ENCODE measurements at places on chromosomes 13 and 19. TPM values are rescaled to one million over a fixed set of nuclear protein-coding genes. Genes with fewer than 3 reads are reported as not detected.
A peak's percentile ranks its signal among the peaks of the same experiment; 100 is the strongest.

DNA sequence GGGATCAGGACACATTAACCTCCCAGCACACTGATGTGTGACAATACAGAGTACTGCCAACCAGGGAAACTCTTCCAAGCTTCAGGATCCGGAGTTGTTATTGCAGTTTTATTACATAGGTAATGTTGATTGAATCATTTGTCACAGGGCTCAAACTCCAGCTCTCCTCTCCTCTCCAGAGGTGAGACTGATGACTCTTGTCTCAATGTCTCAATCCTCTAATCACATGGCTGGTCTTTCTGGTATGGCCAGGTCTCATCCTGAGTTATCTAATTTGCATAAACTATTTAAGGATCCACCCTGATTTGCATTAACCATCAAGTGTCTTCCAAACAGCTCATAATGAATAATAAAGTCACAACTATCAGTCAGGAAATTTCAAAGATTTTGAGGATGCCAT is 522.6 kb upstream of the PCDH9 start:
- no peaks in the 10 kb centered on the region for H3K4me1 ChIP-seq
- no peak overlapping the region for H3K27ac ChIP-seq
- no peak for DNase-seq
- H3K36me3 ChIP-seq = peaks cover 4% of the 10 kb centered on the region
- no peaks in the 10 kb centered on the region for H3K27me3 ChIP-seq
- no peak overlapping the region for H3K4me3 ChIP-seq

DNA sequence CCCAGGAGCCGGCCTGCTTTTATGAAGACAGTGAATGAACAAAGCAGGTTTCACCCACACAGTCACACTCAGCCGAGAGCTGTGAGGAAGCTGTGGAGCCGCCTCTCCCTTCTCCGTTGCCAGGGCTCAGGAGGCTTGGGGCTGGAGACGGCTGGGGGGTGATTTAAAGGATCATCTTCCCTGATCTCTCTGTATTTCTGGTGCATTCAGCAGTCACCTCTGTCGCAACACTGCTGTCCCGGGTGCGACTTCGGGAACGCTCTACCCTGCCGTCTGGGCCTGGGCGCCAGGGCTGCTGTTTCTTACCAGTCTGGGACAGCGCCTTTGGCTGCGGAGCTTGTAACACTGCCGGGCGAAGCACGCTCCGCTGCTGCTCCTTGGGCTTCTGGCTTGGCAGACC is 18.1 kb downstream of the CAPS start:
- H3K36me3 ChIP-seq = peaks cover 77% of the 10 kb centered on the region
- H3K4me3 ChIP-seq = no peak overlapping the region
- DNase-seq = no peak
- H3K27me3 ChIP-seq = no peaks in the 10 kb centered on the region
- H3K27ac ChIP-seq = no peak overlapping the region

DNA sequence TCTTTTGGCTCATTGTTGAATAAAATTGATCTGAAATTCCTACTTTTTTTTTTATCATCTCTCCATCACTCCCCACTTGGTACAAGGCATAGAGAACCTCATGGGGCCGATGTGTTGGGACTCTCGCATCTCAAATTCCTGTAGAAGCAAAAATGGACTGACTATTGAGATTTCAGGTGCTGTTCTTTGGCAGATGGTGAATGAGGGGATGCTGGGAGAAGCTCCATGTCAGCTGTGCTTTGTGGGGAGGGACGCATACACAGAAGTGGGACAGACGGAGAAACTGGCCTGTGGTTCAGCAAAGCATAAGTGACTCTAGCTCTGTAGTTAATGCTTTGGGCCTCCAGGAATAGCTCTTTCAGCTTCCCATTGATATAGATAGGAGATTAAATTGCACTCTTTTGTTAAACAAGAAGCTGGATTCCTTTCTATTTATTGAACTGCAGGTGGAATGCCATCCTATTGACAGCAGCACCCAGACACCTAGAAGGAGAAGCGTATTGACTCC is 194.5 kb upstream of the RNF113B start:
- peaks cover 54% of the 10 kb centered on the region for H3K36me3 ChIP-seq
- no peaks in the 10 kb centered on the region for H3K27me3 ChIP-seq
- peaks cover 4% of the 10 kb centered on the region for H3K4me1 ChIP-seq
- H3K4me3 ChIP-seq = no peak overlapping the region
- no peak overlapping the region for H3K27ac ChIP-seq

- peaks cover 7% of the 10 kb centered on the region for H3K36me3 ChIP-seq
- no peak for DNase-seq
- no peak overlapping the region for H3K27ac ChIP-seq
- no peaks in the 10 kb centered on the region for H3K4me1 ChIP-seq
- H3K4me3 ChIP-seq = no peak overlapping the region
Observed at GRCh38 chr19:23991170-23991569, 76.5 kb downstream of the ZNF726 start.

The GAS6 gene
- total RNA-seq = 20.5 TPM

The C2CD4C gene
- total RNA-seq = 14.6 TPM

DNA sequence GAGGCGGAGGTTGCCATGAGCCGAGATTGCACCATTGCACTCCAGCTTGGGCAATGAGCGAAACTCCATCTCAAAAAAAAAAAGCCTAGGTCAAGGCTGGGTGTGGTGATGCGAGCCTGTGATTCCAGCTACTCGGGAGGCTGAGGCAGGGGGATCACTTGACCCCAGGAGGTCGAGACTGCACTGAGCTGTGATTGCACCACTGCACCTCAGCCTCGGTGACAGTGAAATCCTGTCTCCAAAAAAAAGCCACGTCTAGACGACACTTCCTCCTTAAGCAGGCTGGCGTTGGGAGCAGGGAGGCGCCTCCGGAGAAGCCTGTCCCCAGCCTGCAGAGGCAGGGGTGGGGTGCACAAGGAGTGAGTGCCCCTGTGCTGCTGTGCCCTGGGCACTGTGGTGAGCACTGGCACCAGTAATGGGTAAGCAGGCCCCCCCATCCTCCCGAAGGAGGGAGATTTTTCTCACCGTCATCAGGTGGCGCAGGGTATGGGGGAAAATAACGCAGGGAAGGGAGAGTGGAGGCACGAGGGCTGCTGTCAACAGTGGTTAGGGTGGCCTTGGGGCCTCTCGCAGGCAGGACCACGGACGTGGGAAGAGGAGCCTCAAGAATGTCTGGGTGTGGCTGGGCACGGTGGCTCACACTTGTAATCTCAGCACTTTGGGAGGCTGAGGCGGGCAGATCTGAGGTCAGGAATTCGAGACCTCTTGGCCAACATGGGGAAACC is 706 bp downstream of the P2RY11 start:
- H3K4me3 ChIP-seq = no peak overlapping the region
- peaks cover 39% of the 10 kb centered on the region for H3K36me3 ChIP-seq
- no peaks in the 10 kb centered on the region for H3K4me1 ChIP-seq
- no peak for DNase-seq
- H3K27me3 ChIP-seq = no peaks in the 10 kb centered on the region

The ZNF530 gene
- 7.9 TPM for total RNA-seq

DNA sequence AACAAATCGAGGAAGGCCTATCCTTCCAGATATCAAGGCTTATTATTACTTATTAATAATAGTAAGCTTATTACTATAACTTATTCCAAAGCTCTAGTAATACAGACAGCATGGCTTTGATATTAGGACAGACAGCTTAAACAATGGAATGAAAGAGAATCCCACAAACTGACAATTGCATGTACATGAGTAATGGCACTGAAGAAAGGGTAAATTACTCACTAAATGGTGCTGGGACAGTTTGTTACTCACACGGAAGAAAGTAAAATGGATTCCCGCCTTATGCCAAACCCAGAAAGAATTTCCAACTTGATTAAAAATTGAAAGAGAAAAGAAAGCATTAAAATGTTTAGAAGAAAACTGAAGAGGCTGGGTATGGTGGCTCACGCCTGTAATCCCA is 60.3 kb downstream of the MIPEP start:
- H3K27me3 ChIP-seq = no peaks in the 10 kb centered on the region
- H3K4me3 ChIP-seq = no peak overlapping the region
- H3K36me3 ChIP-seq = peaks cover 12% of the 10 kb centered on the region
- DNase-seq = no peak

DNA sequence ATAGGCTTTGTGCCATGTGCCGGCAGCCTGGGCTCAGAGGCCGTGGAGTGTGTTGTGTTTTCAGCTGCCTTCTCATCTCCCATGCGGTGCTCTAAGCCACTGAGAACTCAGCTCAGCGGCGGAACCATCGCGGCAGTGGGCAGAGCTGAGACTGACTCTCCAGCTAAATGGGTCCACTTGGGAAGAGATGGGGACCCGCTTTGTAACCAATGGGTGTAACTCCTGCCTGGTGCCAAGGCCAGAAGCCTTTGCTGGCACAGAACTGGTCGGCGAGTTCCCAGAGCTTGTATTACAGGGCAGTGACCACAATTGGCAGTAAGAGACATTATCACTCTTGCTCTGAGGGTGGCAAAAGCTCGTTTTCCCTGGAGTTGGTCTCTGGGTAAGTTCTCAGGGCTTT is 183.0 kb downstream of the STK24 start:
- H3K36me3 ChIP-seq = peaks cover 34% of the 10 kb centered on the region
- no peak for DNase-seq
- H3K27me3 ChIP-seq = no peaks in the 10 kb centered on the region
- no peak overlapping the region for H3K4me3 ChIP-seq
- H3K27ac ChIP-seq = no peak overlapping the region

- no peaks in the 10 kb centered on the region for H3K27me3 ChIP-seq
- no peaks in the 10 kb centered on the region for H3K4me1 ChIP-seq
- H3K36me3 ChIP-seq = no peaks in the 10 kb centered on the region
- no peak for DNase-seq
- no peak overlapping the region for H3K27ac ChIP-seq
Observed at GRCh38 chr13:100039740-100040139, 49.2 kb upstream of the PCCA start.

GRCh38 chr19:2425622-2426581 is 1.5 kb downstream of the TIMM13 start:
- peak overlapping the region; percentile 93 for H3K4me3 ChIP-seq
- no peak overlapping the region for H3K27ac ChIP-seq
- no peaks in the 10 kb centered on the region for H3K4me1 ChIP-seq
- no peaks in the 10 kb centered on the region for H3K27me3 ChIP-seq
- DNase-seq = peak; percentile 39

- no peak overlapping the region for H3K27ac ChIP-seq
- no peaks in the 10 kb centered on the region for H3K27me3 ChIP-seq
- DNase-seq = no peak
Observed at GRCh38 chr13:79246578-79246949, 159.5 kb downstream of the RBM26 start.

The TNPO2 gene
- total RNA-seq = 149 TPM

DNA sequence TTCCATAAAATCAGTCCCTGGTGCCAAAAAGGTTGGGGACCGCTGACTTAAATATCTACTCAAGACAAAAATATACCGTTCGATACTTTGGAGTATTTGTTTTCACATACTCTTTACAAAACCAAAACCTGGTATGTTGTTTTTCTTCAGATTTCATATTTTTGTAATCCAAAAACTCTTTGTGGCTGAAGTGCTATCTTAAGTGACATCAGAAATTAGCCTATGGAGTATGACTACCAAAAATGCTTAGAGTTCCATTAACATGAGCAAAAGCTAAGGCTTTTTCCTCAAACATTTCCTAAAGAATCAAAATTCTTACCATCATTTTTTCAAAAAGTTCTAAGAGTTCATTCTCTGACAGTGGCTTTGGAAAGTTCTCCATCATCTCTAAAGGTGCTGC is 52.0 kb downstream of the DIAPH3 start:
- H3K4me3 ChIP-seq = no peak overlapping the region
- H3K27me3 ChIP-seq = no peaks in the 10 kb centered on the region
- peaks cover 33% of the 10 kb centered on the region for H3K36me3 ChIP-seq
- DNase-seq = no peak
- no peaks in the 10 kb centered on the region for H3K4me1 ChIP-seq
- H3K27ac ChIP-seq = no peak overlapping the region

The HPN gene
- 9.3 TPM for total RNA-seq

DNA sequence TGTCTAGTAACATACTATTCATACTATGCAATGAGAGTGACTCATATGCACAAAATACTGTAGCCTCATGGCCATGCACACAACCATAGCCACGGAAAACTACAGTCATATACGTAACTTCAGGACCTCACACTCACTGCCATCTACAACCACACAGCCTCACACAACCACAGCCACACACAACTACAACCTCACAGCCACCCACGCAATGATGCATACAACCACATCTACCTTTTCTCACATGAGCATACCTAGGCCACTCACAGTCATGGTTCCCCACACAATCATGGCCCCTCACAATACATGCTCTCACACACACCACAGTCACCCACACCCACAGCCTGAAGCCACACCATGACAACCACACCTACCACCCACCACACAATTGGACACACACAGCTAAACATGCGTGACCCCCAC is 8.7 kb upstream of the TNFSF14 start:
- H3K27ac ChIP-seq = no peak overlapping the region
- H3K4me3 ChIP-seq = peak overlapping the region; percentile 67
- peaks cover 2% of the 10 kb centered on the region for H3K36me3 ChIP-seq
- no peaks in the 10 kb centered on the region for H3K27me3 ChIP-seq

The WASF3 gene
- total RNA-seq = 22.2 TPM

GRCh38 chr19:17765069-17765618 is 13.9 kb downstream of the FCHO1 start:
- H3K27me3 ChIP-seq = no peaks in the 10 kb centered on the region
- no peak for DNase-seq
- no peak overlapping the region for H3K27ac ChIP-seq
- H3K4me3 ChIP-seq = 0 out of 3 replicates have a peak overlapping the region, but pooled peaks have one; percentile 46
- no peaks in the 10 kb centered on the region for H3K4me1 ChIP-seq
- H3K36me3 ChIP-seq = peaks cover 1% of the 10 kb centered on the region

DNA sequence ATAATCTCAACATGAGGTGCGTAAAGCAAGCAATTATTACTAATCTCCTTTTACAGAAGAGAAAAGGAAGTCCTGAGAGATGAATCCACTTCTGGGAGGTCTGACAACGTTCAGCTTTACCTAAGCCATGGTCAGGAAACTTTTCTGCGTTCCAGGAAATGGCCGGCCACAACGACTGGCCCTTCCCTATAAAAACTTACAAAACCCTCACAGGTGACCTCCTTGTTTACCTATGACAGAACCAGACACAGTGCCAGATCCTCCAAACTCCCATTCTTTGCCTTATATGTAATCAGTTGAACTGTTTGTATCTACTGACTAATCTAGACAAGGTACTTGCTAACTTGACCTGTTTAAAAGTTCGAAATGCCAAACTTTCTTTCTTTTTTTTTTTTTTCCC is 351.7 kb upstream of the TMTC4 start:
- no peaks in the 10 kb centered on the region for H3K36me3 ChIP-seq
- H3K27me3 ChIP-seq = no peaks in the 10 kb centered on the region
- H3K27ac ChIP-seq = no peak overlapping the region

The URAD gene
- total RNA-seq = not detected

DNA sequence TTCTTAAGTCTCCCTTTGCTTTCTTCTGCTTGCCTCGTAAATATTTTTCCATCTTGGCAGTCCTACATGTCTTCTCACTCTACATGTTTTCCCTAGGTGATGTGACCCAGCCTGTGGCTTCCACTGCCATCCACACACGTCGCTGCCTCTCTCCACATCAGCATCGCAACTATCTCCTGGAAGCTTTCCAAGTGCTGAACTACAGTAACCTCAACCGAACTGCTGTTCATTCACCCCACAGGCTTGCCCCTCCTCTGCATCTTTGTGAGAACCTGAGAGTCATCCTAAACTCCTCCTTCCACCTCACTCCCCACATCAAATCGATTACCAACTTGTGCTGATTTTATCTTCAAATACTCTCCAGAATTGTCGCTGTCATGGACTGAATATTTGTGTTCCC is 41.2 kb upstream of the USPL1 start:
- H3K4me3 ChIP-seq = no peak overlapping the region
- no peaks in the 10 kb centered on the region for H3K36me3 ChIP-seq
- no peak overlapping the region for H3K27ac ChIP-seq
- no peaks in the 10 kb centered on the region for H3K27me3 ChIP-seq
- no peak for DNase-seq
- no peaks in the 10 kb centered on the region for H3K4me1 ChIP-seq

GRCh38 chr19:51703575-51704515 is 10.7 kb downstream of the SPACA6 start:
- no peaks in the 10 kb centered on the region for H3K27me3 ChIP-seq
- peaks cover 22% of the 10 kb centered on the region for H3K36me3 ChIP-seq
- peak; percentile 96 for DNase-seq

All from H9 (cell line).